ENCODE measurements at places on chromosomes 3 and 15.

GRCh38 chr3:53089511-53089910 is 40.7 kb downstream of the RFT1 start:
- no peak for DNase-seq

DNA sequence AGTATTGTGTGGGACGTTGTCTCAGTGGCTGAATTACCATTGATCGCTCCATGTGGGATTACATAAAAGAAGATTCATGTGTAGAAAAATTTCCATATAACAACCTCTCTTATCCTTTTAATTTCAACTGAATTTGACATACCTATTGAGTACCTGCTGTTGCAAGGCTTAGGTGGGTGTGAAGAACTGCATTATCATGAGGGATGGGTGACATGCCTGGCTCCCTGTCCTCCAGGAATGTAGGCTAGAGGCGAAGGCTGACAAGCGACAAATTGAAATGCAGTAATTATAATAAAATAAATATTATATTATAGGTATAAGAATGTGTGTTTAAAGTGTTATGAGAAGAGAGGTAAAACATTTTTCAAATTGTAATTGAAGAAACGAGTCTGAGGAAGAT is 52.7 kb upstream of the SPESP1 start:
- DNase-seq: no peak

GRCh38 chr15:55003965-55004873 is 192.5 kb downstream of the RSL24D1 start:
- DNase-seq: no peak

DNA sequence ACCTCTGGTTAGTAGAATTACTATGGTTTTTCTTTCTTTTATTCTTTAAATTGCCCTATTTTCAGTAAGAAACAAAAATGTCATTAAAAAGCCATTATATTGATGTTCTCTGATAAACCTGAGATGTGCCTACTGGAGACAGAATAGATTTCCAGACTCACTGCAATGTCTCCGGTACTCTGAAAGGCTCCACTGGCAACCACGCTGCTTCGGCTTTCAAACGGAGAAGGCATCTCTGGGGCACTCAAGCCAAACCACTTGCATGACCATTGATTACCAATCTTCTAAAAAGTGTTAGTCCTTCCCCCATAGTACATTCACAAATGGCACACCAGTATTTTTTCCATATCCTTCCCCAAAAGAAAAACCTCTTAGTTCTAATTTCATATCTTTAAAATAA is 82.6 kb downstream of the CBLB start:
- no peak for DNase-seq

GRCh38 chr15:90580099-90580498 is 50.4 kb downstream of the CRTC3 start:
- no peak for DNase-seq

DNA sequence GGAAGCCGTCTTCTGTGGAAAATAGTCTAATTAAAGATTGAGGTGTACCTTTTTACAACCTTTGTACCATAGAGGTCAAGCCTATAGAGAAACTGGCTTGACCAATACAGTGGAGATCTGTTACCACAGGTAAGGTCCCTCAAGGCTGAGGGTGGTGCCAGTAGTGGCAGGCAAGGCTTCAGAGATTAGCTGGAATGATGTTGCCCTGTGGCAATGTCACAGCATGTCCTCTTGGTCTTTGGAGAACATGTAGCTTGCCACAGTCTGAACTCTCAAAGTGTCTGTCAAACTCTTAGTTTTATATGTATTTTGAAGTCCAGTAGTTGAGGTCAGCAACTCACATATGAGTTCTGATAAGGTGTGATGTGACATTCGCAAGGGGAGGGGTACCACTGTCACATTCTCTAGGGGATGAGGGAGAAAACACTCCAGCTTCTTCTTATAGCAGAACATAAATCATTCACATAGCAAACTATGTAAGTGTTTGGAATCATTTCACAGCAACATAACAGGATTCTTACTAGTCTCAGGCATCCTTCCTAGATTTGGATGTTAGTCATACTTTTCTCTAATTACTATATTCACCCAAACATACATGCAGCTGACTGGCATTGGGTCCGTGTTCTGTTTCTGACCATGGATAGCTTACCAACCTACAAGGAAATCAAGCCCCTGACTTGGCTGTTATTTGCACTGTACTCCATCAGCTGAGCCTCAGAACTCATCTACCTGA is 173.6 kb downstream of the UBE2E2 start:
- DNase-seq: no peak

GRCh38 chr15:96969732-96970710 is 639.5 kb downstream of the NR2F2 start:
- no peak for DNase-seq

- DNase-seq: no peak
Observed at GRCh38 chr3:23096041-23096440, 107.1 kb upstream of the UBE2E2 start.

DNA sequence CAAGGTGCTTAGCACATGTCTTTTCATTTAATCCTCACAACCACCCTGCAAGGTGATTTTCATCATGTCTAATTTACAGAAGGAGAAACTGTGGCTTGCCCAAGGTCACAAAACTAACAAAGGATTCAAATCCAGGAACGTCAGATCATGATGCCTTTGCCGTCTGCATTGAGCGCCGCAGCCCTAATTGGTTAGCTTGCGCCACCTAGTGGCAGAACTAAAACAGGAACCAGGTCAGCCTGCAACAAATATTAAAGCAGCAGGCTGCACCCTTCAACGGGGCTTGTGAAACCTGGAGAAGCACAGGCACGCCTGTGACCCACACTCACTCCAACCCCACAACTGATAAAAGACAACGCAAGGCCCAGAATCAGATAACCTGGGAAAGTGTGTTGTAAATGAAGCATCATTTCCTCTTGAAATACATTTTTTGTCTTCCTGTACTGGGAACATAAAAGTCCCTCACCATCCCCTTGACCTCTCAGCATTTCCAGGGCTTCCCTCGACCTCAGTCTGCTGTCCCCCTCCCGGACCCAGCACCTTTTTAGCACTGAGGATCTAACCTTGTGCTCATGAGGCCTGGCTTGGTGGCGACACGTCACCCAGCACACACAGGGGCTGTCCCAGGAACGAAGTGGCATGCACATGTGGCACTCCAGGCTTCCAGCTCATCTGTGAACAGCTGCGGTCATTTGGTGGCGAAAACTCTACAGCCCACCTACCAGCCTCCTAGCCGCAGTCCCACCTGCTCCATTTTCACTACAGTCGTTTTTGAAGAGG is 17.3 kb downstream of the DPH3 start:
- DNase-seq: peak; percentile 58

- DNase-seq: no peak
Observed at GRCh38 chr3:58580826-58581327, 3.7 kb upstream of the FAM107A start.

GRCh38 chr3:129327510-129327909 is 48.8 kb downstream of the HMCES start:
- DNase-seq: no peak

DNA sequence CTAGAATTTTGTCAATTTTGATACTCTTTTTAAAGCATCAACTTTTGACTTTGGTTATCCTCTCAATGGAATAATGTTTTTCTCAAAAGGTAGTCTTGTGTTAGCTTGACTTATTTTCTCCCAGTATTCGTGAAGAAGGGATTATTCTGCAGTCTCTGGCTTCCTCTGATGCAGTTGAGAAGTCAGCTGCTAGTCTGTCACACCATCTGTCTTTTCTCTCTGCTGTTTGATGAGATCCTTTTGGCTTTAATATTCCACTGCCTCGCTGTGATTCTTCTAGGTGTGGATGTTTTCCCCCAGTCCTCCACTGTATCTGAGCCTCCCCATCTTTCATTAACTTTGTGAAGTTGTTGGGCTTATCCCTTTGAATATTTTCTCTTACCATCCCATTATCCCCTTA is 141.0 kb downstream of the WDR72 start:
- DNase-seq: no peak

- DNase-seq: no peak
Observed at GRCh38 chr15:83653639-83654378, at the start of gene ADAMTSL3. TSS of gene ADAMTSL3 (plus strand) at chr15:83654123. CDS start at chr15:83655762, 1,639 bp downstream.

DNA sequence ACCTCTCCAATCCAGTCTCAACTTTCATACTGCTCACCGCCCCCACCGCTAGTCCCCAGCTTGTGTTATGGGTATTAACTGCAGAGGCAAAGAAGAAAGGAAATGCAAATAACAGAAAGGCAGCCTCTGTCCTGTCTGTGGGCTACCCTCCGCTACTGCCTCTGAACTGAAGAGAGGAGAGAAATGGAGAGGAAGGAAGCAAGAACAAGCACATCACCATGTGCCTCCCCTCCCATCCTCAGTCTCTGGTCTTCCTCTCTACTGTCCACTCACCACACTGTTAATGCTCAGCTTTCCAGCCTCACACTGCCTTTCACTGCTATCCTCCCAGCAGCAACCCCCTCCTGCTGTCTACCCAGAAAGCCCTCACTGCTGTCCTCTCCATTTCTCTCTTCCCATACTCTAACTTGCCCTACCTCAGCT is 139.0 kb upstream of the SLC2A2 start:
- no peak for DNase-seq

DNA sequence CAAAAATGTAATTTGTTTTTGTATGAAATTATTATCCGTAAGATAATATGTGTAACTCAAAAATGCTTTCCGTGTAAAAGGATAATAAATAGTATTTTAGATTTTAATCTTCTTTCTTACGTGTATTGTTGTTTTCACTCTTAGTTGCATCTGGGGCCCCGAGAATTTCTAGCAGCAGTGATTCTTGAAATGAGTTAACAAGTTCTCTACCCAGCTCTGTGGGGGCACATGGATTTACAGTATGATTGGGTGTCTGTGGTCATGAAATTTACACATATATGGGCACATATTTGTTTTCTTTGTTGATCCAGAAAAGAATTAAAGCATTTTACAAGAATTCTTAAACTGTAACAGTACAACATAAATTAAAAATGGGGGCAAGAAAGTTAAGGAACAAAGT is 145.9 kb upstream of the LRRFIP2 start:
- DNase-seq: no peak

GRCh38 chr3:161268601-161269000 is 47.5 kb downstream of the NMD3 start:
- DNase-seq: no peak

DNA sequence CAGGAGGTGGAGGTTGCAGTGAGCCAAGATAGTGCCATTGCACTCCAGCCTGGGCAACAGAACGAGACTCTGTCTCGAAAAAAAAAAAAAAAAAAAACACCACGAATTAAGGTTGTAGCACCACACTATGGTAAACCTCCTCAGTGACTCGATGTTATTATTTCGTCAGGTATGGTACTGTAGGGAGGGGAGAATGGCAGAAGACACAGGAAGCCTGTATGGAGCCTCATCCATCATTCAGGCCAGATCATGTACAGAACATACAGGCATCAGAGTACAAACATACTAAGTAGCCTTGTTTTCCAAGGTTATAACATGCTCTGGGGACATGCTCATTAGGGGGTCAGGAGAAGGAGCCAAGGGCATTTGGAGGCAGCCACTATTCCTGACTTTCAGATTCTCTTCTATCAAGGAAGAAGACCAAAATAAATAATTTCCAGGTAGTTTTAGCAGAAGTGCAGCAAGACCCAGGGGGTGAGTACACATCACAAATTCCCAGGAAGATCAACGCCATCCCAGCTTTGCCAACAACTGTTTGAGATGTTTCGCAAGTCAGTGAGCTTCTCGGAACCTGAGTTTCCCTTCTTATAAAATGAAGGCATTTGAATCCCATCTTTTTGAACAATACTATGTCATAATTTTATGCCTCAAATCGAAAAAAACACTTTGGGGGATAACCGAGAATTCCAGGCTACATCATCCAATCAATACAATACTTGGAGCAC is 79.8 kb downstream of the FOXP1 start:
- no peak for DNase-seq

- DNase-seq: no peak
Observed at GRCh38 chr3:184737641-184738505, 26.0 kb upstream of the MAGEF1 start.

DNA sequence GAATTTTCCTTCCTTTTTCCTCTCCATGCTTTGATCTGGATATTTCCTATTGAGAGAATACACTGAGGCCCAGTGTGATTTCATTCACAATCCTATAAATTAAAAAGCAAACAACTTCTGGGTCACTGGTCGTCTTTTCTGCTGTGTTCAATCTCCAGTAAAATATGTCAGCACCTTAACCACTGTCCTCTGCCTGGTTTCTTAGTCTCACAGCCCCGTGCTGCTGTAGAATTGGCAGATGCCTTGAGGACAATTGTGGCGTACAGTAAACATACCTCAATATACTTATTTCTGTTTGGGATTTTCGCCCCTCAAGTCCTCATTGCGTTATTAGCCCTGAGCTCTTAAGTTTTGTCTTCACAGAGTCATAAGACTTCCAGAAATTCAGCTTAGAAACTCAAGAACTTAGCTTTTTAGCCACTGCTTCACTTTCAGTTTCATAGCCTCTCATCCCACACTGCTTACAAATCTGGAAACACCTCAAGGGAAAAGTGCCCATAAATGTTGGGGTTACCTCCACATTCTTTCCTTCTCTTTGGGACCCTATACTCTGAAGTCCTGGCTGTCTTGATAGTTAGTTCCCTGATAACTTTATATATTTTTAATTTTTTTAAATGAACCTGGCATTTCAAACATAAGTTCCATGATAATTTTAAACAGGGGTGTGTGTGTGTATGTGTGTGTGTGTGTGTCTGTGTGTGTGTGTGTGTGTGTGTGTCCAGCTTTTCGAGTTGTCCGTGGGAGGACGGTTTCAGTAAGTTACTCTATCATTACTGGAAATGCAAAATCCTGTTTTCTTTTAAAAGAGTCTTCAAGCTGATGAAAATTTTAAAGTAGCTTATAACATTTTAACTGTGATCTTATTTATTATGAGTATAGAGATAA is 238.4 kb upstream of the CTDSPL start:
- no peak for DNase-seq

Measured in activated T-helper 1 cell treated with Interleukin-2 at 50 U/mL for 16 hours (primary cell).